Stimulated activated CD4-positive, alpha-beta T cell treated with anti-CD3 and anti-CD28 coated beads, Interleukin-2, amount 100 ng/mL, for 24 hours (primary cell): ENCODE measurements at places on chromosomes 11 and 22.

- no peak for DNase-seq
Observed at GRCh38 chr22:19398206-19398605, 33.3 kb downstream of the HIRA start.

GRCh38 chr11:27470166-27470565 is 2.4 kb downstream of the LGR4 start:
- no peak for DNase-seq

DNA sequence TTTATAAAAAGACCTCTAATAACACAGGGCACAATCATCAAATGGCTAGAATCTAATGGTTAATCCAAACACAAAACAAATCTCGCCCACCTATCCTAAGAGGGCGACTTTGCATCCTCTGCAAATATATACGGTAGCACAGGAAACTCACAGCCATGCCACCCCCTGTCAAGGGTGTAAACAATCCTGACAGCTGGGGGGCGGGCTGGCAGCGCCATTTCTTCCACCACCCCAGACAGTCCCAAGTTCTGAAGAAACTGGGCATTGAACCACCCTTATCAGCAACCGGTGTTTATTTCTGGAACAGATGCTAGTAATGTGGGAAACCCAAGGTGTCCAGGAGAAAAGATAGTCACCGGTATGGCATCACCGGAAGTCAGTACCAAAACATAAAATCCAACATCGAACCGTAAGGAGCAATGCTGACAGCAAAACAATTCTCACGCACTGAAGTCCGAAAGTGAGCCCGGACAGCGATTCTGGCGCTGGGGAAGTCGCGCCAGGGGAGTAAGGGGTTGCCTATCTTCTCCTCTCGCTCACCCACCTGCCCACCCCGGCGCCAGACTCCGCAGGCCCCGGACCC is 825 bp downstream of the FBXO3 start:
- peak; percentile 24 for DNase-seq

DNA sequence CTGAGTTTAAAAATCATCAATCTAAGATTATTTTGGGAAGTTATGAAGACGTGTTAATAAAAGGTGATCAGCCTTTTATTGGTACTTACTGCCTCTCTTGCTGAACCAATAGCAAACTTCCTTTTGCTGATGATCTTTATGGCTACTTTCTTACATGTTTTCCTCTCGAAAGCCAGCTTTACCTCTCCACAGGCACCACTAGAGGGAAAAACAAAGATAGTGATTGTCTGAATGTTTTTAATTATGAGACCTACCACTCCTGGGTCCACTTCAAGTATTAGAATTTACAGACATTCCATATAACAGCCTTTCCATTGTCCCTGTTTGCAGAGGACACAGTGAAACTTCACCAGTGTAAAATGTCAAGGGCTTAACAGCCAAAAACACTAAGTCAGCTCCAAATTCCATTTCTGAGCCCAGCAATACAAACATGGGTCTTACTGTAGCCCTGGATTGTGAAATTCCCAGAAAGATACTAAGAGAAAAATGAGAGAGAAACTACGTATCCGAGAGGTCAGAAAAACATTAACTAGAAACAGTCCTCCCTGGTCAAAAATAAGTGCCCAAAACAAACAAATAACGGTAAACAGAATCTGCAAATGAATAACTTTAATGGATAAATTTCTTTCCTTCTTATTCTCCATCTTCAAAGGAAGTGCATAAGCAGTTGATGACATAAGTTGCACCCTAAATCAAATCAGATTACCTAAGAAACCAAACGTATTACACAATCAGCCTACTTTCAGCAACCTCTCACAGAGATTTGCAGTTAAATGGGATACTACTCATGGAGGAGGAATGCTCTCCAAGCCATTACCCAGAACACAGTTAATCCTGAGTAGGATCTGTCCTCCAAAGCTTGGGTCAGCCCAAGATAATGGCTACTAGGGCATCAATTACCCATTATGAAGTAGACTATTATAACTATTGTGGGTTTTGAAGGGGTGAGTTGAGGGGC is 29.5 kb downstream of the CHEK2 start:
- no peak for DNase-seq

DNA sequence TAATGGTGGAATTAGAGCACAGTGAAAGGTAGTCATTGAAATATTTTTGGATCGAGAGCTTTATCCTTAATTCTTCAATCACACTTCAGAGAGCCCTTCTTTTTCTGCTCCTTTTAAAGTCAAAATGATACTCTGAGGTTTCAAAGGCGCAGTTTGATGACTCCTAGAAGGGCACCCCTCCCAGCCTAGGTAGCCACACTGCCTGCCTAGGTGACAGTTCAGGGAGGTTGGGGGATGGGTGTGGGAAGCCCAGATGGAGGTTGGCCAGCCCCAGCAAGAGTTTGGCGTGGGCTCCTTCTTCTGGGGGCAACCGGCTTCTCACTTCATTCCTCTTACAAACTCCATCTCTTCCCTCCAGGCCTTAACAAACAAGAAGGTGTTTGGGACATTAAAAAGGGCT is 28.6 kb upstream of the PHF21A start:
- DNase-seq, result no peak

GRCh38 chr11:33941637-33942160 is 49.8 kb upstream of the LMO2 start:
- DNase-seq, result no peak

DNA sequence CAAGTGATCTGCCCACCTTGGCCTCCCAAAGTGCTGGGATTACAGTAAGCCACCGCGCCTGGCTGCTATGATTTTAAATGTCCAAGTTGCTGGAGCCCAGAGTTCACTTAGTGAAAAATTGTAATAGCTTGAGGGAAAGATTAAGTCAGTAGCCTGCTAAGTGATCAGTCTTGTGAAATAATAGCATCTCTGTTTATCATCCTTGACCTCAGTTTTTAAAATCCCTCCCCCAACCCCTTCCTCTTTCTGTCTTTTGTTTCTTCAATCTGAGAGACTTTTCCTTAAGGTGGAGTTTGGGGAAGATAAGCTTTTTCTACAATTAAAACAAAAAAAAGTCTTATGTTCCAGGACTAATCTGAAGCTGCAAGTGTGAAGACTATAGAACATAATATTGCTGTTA is 6.4 kb downstream of the HIPK3 start:
- no peak for DNase-seq

DNA sequence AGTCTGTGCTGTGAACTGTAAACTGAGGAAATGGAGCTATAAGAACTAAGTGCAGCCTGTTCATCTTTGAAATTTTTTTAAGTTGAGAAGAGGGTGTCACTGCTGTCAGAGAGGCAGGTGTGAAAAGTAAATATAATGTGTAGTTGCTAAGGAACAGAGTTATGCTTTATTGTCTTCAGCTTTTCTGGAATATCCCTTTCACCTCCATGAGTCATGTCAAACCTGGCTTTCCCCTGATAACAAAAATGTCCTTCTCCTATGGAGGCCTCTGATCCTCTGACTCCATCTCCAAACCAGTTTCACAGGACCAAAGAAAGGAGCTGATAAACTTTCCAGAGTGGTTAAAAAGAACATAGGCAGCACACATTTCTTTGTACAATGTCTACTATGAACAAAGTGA is 12.8 kb upstream of the MUC15 start:
- DNase-seq, result no peak
